AG09309 (cell line): ENCODE measurements at places on chromosomes 13 and 19.

DNA sequence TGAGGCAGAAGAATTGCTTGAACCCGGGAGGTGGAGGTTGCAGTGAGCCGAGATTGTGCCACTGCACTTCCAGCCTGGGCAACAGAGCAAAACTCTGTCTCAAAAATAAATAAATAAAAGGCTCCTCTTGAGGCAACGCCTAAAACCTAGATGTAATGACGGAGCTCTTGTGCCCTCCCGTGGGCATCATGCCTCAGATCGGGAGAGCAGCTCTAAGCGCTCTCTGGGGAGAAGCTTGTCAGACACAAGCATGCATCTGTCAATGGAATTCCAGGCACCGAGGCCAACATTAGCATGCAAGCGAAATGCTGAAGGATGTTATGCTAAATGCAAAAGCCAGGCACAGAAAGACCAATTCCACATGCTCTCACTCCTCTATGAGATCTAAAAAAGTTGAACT lies 45.6 kb upstream of the MRI1 start:
- DNase-seq, result peak; percentile 43

DNA sequence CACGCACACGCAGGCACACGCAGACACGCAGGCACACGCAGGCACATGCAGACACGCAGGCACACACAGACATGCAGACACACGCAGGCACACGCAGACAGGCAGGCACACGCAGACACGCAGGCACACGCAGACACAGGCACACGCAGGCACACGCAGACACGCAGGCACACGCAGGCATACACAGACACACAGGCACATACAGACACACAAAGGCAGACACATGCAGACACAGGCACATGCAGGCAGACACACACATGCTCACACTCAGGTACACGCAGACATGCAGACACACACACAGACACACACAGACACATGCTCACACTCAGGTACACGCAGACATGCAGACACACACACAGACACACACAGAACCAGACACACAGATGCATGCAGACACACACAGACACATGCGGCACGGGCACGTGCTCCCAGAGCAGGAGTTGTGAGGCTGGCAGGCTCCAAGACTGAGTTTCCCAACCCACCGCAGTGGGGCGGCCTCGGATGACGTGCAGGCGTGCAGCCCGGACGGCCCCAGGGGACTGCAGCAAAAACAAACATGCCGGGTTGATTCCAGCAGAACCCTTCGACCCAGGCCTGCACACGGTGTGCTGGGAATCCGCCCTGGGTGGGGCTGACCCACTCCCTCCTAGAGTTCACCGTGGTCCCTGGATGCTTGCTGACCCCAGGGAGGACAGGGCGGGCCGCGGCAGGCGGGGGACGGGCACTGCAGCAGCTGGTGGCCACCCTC lies 100.0 kb downstream of the GADD45B start:
- DNase-seq, result no peak

DNA sequence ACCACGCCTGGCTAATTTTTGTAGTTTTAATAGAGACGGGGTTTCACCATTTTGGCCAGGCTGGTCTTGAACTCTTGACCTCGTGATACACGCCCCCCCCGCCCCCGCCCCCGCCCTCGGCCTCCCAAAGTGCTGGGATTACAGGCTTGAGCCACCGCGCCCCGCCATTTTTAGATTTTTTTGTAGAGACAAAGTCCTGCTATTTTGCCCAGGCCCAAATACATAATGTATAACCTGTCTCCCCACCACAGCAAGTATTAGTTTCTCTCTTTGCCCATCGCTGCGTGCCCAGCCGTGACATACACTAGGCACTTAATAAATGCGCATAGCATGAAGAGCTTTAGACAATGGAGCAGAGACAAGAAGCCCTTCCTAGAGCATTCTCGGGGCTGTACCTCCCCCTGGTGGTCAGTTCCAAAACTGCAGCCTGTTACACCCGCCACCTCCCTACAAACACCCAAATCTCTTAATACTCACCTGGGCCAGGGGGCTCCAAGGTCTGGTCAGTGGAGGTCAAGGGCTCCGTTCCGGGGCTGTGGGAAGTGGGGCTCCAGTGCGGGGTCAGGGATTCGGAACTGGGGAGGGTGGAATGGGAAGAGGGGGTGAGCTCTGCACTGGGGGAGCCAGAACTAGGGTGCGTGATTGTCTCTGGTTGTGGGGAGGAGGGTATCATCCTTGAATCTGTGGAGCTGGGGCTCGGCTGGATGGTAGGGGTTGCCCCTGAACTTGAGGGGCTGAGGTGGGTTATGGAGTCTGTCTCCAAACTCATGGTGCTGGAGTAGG lies 22.5 kb downstream of the IQCN start:
- DNase-seq, result peak; percentile 13

DNA sequence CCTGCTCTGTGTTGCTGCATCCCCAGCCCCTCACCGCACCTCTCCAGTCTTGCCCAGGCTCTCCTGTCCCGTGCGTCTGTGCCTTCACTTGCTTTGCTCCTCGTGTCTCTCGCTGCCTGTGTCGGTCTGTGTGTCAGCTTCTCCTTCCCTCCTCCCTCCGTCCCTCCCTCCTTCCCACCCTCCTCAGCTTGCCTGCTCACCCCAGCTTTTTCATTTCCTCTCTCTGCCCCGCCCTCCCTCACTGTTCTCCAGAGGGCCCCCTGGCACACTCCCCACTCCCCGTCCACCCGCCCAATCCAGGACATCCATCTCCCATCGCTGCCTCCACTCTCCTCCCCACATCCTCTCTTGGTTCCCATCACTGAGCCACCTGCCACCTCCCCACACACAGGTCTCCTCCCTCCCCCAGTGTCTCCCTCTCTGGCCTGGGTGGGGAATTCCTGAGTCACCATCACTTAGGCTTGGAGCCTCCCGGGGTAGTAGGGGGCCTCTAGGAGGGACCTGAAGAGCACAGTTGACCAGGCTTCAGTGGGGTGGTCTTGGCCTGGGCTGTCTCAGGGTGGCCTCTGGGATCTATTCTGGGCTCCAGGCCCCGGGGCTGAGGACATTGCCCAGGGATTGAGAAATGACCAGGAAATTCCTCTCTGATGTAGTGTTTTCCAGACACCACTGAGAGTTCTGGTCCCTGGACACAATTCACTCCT lies at the start of gene PTGIR:
TSS of gene PTGIR (minus strand) at position 132 of the 704 bp plus-strand sequence. CDS start 864 bp downstream, outside the sequence.
- DNase-seq, result no peak

DNA sequence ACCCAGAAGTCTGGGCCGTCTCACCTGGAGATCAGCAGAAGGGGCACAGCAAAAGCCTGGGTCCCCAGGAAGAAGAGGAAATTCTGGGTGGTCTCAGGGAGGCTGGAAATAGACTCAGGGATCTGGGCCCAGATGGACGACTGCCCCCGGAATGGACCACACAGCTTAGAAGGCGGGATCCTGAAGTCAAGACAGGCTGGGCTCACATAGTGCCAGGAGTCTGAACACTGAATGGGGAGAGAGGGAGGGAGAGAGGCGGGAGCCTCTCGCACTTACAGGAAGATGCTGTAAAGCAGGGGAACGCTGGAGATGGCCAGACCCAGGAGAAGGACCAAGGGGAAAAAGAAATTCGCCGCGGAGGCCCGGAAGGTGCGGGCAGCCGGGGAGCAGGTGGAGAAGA lies 1.3 kb upstream of the LENG1 start:
- DNase-seq, result no peak

DNA sequence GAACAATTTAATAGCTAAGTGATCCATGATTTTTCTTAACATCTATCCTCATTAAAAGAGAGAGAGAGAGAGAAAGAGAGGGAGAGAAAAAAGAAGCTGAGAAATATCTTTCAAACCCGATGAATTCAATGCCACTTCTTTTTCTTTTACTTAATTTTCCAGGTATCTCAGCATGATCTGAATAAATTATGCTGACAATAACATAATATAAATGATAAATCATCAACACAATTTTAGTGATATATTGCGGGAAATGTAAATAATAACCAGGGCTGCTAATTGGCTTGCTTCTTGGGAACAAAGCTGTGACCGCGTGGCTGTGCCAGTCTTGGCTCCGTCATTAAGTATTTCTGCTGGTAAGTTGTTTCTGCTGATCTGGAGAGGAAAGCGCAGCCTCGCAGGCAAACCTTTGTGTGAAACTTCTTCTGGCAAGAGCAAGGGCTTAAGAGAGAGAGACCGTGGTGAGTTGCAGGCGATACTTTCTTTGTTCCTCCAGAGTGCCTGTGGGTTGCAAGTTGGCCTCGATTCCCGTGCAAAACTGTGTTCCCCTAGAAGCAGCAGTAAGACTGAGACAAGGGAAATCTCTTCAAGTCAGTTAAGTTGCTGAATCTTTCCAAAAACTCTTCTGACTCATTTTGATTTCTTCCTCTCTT lies 489.1 kb upstream of the TSHZ3 start:
- no peak for DNase-seq

DNA sequence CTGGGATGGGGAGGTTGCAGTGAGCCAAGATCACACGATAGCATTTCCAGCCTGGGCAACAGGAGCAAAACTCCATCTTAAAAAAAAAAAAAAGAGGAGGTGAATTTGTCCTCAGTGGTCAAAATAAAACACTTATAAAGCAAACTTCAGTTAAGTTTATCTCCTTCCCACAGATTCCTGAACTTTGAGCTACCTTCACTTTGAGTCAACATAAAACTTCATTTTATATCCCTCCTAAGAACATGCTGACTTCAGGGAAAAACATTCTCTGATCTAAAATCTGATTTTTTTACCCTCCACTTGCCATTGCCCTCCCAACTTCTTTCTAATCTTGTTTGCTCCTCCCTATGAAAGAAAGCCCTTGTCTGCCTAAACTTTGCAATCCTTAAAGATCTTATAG lies 59.0 kb downstream of the ZNF429 start:
- DNase-seq, result no peak

- peak; percentile 16 for DNase-seq
Observed at GRCh38 chr19:21084343-21084742, 2.3 kb downstream of the ZNF714 start.

GRCh38 chr13:31227870-31228269 lies 28.1 kb downstream of the B3GLCT start:
- no peak for DNase-seq

DNA sequence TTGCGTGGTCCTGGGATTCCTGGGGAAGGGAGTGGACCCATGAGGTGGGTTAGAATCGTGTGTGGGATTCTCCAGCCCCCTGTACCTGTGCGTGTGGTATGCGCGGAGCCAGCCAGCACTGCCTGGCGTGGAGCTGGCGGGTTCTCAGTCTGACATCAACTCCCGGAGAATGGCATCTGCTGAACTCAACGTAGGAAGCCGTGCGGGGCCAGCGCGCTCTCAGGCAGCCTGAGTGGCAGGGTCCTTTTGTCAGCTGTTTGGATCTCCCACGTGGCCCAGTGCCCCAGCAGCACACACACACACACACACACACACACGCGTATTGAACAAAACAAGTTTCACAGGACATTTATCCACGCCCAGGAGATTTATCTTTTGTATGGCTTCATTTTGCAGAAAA lies 28.1 kb downstream of the ATP4B start:
- DNase-seq, result no peak

GRCh38 chr13:41905600-41906254 lies 55.2 kb downstream of the VWA8 start:
- DNase-seq, result no peak

GRCh38 chr19:35944556-35944955 lies 8.4 kb downstream of the LRFN3 start:
- DNase-seq, result no peak

DNA sequence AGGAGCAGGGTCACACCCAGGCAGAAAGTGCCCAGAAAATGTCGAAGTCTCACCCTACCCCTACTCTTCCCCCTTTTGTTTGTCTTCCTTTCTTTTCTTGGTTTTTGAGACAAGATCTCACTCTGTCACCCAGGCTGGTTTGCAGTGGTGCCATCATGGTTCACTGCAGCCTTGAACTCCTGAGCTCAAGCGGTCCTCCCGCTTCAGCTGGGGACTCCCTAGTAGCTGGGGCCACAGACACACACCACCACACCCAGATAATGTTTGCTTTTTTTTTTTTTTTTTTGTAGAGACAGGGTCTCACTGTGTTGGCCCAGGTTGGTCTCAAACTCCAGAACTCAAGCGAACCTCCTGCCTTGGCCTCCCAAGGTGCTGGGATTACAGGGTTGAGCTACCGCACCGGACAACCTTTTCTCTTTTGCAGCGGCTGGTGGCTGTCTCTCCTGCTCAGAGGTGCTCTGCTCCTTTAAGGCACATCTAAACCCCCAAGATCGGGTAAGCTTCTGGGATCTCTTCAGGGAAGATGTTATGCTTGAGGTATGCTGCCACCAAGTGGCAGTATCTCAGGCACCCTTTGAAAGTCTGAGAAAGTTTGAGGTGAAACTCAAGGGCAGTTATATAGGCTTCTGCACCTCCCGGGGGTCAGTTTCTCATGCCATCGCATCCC lies 22.4 kb upstream of the EBI3 start:
- DNase-seq, result no peak

- no peak for DNase-seq
Observed at GRCh38 chr13:59950266-59950665, 213.5 kb downstream of the DIAPH3 start.

DNA sequence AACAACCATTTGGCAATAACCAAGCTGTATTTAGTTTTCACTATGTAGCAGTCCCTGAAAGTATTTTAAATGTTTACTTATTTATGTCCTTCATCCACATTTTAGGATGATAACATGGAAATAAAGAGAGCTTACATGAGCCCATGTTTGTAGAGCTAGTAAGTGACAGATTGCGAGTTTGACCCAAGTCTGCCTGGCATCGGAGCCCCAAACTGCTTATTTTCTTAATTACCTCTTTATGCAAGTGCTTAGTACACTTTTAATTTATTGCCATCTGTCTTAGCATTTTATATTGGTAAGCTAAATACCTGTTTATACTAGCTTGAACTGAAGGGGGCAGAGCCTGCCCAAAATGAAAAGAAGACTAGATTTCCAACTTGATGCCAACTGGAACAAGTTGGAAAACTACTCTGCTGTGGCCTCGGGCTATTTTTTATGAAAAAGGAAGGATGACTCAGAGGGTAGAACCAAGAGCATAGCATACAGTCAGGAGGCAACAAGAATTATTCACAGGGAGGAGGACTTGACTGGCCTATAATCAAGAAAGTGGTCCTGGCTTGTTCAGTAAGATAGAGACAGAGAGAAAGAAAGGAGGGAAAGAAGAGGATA lies 150.2 kb downstream of the NDFIP2 start:
- peak; percentile 76 for DNase-seq

GRCh38 chr19:48977061-48977460 lies 12.0 kb downstream of the FTL start:
- no peak for DNase-seq

- no peak for DNase-seq
Observed at GRCh38 chr13:27619093-27619727, 1.1 kb downstream of the LNX2 start.

DNA sequence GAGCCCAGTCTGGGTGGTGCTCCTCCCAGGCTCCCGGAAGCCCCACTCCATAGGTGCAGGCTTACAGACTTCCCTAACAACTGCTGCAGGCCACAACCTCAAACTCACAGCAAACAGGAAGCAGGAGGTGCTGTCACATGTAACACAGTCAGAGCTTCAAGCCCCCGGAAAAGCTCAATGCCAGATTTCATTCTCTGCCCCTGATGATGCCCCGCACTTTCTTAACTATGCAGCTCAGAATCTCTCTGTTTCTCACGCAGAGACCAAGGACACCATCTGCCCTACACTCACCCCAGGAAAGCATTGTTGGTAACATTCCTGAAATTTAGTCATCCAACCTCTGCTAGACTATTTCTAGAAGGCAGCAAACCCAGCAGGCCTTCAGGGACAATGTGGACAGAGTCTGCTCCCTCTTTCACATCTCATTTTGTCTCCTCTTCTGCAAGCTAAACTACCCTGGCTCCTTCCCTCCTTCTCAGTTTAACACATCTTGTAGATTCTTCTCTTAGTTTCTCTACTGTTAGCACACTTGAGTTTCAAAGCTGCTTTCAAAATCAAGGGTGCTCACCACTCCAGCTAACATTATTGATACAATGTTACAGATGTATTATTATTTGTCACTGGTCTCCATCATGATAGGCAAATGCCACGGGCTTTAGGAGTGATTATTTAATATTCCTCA lies 162.5 kb downstream of the KCTD12 start:
- DNase-seq, result peak; percentile 48

- DNase-seq, result no peak
Observed at GRCh38 chr13:80574113-80574850, 233.4 kb upstream of the SPRY2 start.
